ENCODE measurements at places on chromosomes 5 and 9. TPM values are rescaled to one million over a fixed set of nuclear protein-coding genes. Genes with fewer than 3 reads are reported as not detected.

The PPWD1 gene
- 104 TPM for total RNA-seq

The PRDM9 gene
- not detected for total RNA-seq

The KIF4B gene
- total RNA-seq = not detected

The MAMDC2 gene
- not detected for total RNA-seq

The FOXD4L4 gene
- total RNA-seq = 0.69 TPM

The PCSK1 gene
- total RNA-seq = not detected

GRCh38 chr9:80417211-80417773, 845.5 kb downstream of the TLE4 start:
- DNase-seq = no peak

GRCh38 chr9:92507496-92507895, 25.2 kb upstream of the ASPN start:
- no peak for DNase-seq

- DNase-seq = no peak
These were observed 80.4 kb downstream of the LIX1 start for GRCh38 chr5:97062046-97062445.

DNA sequence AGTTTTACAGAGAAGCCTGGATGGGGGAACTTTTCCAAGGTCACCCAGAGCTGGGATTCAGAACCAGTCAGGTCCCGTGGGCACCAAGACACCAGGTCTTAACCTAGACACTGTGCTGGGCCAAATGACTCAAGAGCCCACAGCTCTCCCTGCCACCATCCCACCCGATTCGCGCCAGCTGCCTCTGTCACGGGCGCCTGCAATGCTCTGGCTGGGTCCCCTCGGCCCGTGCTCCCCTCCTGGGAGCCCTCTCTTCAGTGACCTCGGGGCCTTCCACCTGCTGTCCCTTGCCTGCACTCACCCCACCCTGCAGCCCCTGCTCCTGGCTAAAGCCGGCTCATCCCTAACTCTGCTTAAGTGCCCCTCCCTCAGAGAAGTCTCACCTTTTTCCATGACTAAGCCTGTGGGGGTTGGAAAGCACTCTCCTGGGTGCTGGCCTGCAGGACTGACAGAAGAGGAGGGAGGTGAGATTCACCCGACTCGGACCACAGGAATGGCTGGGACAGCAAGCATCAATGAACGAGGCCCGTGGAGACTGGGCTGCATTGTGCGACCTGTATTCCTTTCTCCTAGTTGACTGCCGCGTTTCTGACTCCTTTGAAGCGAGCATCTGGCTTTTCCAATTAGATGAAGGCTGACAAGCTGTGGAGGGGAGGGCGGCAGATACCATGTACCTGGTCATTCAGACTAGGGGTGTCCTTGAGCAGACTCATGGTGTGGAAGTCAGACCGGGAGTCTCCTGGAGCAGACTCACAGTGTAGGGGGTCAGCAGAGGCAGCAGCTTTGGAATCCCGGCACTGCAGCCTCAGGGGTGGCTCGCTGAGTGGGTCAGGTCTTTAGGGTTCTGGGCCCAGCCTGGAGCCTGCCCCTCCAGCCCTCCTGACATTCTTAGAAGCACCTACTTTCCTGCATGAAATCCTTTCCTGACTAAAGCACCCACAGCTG, 5.8 kb upstream of the IL4 start:
- no peak for DNase-seq
